ENCODE measurements at places on chromosomes 12 and 14. TPM values are rescaled to one million over a fixed set of nuclear protein-coding genes. Genes with fewer than 3 reads are reported as not detected.

- H3K4me3 ChIP-seq, result no peak overlapping the region
- no peaks in the 10 kb centered on the region for H3K4me1 ChIP-seq
- no peak for DNase-seq
- H3K27ac ChIP-seq, result no peak overlapping the region
- no peaks in the 10 kb centered on the region for H3K36me3 ChIP-seq
- H3K27me3 ChIP-seq, result no peaks in the 10 kb centered on the region
Measured at GRCh38 chr14:95059126-95059525, 98.2 kb downstream of the DICER1 start.

DNA sequence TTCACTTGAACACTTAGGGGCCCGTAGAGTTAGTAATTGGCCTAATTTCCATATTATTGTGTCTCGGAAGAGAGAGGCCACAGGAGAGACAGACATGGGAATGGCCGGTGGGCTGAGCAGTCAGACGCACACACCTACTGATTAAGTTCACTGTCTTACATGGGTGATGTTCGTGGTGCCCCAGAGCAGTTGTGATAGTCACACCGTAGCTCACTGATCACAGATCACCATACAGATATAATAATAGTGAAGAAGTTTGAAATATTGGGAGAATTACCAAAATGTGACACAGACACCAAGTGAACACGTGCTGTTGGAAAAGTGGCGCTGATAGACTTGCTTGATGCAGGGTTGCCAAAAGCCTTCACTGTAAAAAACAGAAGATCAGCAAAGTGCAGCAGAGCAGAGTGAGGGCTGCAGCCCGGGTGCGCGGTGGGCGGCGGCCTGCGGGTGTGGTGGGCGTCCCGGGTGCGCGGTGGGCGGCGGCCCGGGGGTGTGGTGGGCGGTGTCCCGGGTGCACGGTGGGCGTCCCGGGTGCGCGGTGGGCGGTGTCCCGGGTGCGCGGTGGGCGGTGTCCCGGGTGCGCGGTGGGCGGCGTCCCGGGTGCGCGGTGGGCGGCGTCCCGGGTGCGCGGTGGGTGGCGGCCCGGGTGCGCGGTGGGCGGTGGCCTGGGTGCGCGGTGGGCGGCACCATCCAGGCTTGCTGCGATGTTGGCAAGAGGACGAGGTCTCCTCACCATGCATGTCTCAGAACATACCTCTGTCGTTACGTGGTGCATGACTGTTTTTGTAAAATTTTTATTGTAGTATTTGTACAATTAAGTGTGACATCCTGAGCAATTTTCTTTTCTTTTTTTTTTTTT, 34.3 kb upstream of the TEX22 start:
- H3K27me3 ChIP-seq, result no peaks in the 10 kb centered on the region
- peaks cover 7% of the 10 kb centered on the region for H3K36me3 ChIP-seq
- peak overlapping the region; percentile 18 for H3K4me3 ChIP-seq
- peak; percentile 18 for DNase-seq
- H3K4me1 ChIP-seq, result peaks cover 8% of the 10 kb centered on the region

DNA sequence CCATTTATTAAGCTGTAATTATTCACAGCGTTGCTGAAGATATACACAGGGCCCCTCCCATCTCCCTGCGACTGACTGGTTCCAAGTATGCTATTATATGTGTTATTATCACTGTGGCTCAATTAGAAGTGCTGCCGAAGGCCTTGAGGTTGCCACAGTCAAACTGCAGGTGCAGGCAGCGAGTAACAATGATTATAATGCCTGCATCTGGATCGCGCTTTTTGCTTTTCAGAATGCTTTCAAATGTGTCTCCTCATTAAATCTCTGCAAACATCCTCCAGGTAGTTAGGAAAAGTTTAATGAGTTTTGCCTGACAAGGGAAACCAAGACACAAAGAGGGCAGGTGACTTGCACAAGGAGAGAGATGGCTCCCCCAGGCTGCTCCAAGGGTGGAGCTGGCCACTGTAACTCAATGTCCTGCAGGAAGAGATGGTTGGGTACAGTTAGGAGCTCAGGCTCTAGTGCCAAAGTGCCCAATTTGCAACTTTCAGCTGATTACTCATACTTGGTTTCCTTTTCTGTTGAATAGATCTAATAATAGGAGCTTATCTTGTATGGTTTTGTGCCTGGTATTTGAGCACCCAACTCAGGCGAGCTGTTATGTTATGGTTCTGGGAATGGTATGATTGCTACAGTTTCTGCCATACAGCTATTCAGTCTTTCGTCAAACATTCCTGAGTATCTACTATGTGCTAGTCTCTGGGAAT, 1.7 kb upstream of the SYNE3 start:
- no peak for DNase-seq
- H3K27ac ChIP-seq, result no peak overlapping the region
- H3K36me3 ChIP-seq, result no peaks in the 10 kb centered on the region
- peaks cover 15% of the 10 kb centered on the region for H3K27me3 ChIP-seq
- peaks cover 73% of the 10 kb centered on the region for H3K4me1 ChIP-seq

DNA sequence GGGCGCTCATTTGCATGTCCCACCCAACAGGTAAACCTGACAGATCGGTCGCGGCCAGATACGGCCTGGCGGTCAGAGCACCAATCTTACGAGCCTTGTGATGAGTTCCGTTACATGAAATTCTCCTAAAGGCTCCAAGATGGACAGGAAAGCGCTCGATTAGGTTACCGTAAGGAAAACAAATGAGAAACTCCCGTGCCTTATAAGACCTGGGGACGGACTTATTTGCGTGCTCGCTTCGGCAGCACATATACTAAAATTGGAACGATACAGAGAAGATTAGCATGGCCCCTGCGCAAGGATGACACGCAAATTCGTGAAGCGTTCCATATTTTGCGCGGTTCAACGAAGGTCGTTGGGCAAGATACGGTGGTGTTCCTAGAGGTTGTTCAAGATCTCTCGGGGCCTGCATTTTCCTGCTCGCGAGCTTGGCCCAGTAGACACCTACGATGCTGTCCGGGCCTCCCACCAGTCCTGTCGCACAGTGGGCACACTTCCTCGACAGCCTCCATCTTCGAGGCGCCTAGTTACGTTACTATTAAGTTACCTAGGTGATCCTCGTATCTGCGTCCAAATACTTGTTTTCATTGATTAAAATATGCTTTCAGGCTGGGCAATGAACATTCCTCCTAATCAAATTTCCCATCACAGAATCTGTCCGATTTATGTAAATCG, at the start of gene RNU6-7:
Gene RNU6-7, plus strand, starts transcription at position 230 of the 675 bp plus-strand sequence.
- peak; percentile 54 for DNase-seq
- H3K4me1 ChIP-seq, result peaks cover 8% of the 10 kb centered on the region
- H3K36me3 ChIP-seq, result no peaks in the 10 kb centered on the region
- H3K27me3 ChIP-seq, result no peaks in the 10 kb centered on the region
- H3K4me3 ChIP-seq, result peak within 1 kb of the TSS; percentile 78
- peak within 1 kb of the TSS; percentile 79 for H3K27ac ChIP-seq

DPPA3 gene
- 0.19 TPM for total RNA-seq

OR4N5 gene
- not detected for total RNA-seq

AICDA gene
- 0.42 TPM for total RNA-seq
